ENCODE measurements at places on chromosomes 1 and 21.

DNA sequence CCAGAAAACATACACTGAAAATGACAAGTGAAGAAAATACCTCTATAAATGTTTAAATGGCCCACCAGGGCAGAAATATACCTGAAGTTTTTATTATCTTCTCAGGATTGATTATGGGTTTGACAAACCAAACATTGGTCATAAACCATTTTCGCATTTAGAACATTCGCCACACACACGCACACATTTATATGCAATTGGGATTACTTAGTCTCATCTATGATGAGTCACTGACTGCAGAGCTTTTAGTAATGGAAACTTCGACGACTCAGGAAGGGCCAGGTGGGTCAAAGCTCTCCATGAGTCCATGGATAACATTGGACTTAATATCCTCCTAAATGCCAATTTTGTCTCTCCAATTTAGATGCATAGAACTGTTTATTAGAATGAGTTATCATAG lies 16.9 kb downstream of the NRDC start:
- no peak for DNase-seq

DNA sequence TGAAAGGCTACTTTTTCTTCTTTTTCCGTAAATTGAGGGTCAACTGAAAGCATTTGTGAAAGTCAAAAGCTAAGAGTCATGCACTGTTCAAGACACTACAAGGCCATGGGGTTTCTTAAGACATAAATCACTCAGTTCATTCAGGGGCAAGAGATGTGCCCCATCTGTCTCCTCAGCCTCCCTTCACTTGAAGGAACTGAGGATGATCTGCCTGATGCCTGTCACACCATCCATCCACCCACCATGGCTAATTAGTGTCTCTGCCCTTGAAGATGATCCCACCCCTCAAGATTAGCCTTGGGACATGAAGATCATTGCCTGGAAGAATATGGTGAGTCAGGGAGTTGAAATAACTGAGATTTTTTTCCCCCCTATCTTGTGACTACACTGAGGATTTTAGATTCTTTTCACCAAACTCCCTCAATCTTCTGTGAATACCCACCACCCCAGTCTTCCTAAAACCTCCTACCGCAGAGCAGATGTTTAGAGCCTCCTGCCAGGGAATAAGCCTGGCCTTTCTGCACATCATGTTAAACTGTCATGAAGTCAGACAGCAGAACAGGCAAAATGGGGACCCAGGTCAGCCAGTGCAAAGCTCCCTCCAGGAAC lies 88.6 kb upstream of the LMO4 start:
- DNase-seq = no peak

DNA sequence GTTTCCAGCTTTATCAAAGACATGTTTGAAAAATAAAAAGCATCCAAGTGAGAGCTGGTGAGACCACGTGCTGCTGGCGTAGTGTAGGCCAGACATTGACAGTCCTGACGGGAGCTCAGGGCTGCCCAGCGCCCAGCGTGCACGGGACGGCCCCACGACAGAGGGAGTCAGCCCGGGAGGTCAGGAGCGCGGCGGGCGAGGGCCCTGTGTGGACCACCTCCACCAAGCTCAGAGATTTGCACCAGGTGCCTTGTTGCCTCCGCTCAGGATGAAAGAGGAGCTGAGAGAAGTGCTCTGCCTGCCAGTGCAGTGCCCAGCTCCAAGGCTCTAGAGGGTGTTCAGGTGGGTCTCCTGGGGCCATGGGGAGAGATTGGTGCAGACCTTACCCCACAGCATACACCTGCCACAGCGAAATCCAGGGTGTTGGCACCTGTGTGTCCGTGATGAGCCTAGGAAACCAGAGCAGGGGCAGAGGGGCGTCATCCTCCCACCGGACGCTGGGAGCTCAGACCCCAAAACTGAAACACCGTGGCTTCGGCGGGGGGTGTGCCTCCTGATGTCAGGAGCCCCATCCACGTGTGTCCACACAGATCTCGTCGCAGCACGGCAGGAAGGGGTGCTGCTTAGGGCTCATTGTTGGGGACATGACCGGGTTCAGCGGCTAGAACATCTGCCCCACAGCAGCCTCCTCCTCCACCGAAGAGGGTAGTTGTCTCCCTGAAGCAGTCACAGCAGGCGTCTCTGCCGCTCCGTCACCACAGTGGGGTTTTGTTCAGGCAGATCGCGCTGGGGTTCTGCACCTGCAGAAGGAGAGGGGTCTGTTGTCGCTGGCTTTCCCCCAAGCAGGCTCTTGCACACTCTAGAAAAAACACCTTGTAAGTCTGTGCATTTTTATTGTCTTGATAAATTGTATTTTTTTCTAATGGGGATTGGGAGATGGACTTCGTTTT lies 64.2 kb downstream of the POFUT2 start:
- DNase-seq = no peak

DNA sequence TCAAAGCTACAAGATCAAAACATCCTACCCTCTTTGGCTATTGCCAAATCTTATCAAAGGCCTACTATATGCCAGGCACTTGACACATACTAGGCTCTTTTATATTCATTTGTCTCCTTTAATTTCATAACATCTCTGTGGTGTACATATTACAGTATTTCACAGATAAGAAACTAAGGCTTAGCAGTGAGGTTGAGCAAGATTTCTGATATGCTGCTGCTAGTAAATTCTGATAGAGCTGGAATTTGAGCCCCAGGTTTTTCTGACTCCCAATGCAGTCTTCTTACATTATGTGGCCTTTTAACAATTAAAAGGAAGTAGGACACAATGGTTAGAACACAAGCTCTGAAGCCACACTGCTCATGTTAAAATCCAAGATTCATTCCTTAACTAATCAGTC lies 16.8 kb downstream of the CCDC185 start:
- no peak for DNase-seq

GRCh38 chr21:44955141-44955797 lies 15.4 kb downstream of the SLX9 start:
- DNase-seq = no peak

DNA sequence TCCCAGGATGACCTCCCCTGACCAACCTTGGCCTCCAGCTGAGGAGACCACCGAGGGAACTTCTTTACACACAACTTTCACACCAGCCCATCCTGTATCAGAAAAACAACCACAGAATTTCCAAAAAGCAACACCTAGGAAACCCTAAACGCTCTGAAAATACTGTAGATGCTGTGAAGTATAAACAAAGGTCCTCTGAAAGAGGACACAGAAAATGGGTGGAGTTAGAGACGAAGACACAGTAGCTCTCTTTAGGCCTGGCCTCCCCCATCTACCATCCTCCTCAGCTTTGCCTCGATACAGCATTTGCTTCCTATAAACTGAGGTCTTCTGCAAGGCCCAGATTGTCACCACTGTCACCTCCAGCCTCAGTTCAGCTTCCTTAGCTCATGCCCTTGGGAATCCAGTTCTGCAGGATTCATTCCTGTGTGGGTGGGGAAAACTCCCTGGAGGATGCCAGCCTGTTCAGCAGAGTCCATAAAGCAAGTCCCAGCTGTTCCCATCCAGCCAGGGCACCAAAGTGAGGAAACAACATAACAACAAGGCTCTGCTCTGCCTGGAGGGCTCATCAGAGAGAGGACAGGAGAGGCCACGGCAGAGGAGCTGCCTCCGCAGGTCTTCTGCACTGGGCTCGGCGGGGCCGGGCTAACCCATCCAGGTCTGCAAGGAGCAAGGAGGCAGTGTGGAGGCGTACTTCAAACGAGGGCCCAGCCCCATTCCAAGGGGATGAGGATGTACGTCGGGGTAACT lies 15.0 kb downstream of the PIK3C2B start:
- DNase-seq = no peak

DNA sequence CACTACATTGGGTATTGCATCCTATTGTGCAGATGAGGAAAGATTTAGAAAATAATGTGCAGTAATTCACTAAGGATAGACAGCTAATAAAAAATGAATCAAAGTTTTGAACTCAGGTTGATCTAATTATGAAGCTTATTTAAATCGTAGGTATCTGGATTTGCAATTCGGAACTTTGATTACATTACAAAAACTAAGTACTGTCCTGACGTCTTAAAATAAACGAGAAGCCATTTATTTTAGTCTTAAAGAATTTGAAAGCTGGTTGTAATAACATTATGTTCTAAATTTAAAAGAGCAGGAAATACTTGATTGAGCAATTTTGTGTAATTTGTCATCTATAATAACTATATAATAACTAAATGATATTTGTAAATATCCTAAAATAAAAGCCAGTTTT lies 235.9 kb downstream of the TPR start:
- no peak for DNase-seq

- DNase-seq = no peak
Observed at GRCh38 chr1:97898948-97899347, 21.9 kb downstream of the DPYD start.

GRCh38 chr1:183583466-183583865 lies 6.8 kb downstream of the NCF2 start:
- DNase-seq = no peak

- no peak for DNase-seq
Observed at GRCh38 chr1:111006556-111006955, 42.8 kb upstream of the LRIF1 start.

DNA sequence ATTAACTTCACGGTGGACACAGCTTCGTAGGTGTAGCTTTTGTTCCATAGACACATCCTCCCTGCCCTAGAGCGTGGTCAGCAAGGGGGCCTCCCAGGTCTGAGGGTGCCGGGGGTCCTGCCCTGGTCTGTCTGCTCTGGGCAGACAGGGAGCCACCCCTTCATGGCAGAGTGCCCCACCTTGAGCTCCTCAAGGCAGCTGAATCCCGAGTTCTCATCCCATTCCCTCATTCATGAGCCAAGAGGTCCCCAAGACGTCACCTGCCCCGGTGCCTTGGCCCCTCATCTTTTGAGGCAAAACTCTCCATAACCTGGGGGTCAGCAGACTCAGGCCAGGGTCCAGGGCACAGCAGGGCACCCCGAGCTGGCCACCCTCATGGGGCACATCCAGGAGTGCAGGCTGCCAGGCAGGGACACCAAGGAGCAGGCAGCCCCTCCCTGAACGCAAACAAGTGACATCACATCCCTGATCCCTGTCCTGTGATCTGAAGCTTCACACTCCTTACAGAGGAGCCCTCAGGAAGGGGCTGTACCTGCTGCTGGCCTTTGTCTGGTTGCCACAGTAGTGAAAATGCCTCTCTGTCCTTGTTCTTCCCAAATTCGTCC lies 23.3 kb downstream of the UBASH3A start:
- DNase-seq = no peak

GRCh38 chr1:36024847-36025246 lies 59.0 kb upstream of the TEKT2 start:
- no peak for DNase-seq

DNA sequence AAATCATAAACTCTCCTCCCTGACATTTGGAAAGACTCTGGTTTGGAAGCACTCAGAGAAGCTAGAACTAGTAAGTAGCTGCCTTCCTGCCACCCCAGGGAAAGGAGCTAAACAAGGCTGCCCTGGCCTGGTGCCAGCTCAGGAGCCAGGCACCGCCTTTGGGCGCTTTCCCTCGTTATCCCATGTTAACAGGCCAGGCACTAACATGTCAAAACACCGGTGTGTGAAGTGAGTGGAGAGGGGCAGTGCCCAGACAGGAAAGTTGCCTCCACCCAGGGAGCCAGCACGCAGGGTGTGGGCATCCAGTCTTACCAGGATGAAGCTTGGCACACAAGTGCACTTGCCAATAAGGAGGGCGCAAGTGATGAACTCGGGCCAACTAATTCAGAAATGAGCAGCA lies 346.8 kb downstream of the RRAGC start:
- DNase-seq = no peak

- DNase-seq = no peak
Observed at GRCh38 chr21:24727803-24728440, 879.4 kb downstream of the MRPL39 start.

- DNase-seq = no peak
Observed at GRCh38 chr1:197268012-197268411, at the start of gene CRB1. CRB1 (plus strand) TSS chr1:197268252; CDS start chr1:197268413, 161 bp downstream.

GRCh38 chr1:184487531-184488193 lies 100.8 kb downstream of the C1orf21 start:
- no peak for DNase-seq

DNA sequence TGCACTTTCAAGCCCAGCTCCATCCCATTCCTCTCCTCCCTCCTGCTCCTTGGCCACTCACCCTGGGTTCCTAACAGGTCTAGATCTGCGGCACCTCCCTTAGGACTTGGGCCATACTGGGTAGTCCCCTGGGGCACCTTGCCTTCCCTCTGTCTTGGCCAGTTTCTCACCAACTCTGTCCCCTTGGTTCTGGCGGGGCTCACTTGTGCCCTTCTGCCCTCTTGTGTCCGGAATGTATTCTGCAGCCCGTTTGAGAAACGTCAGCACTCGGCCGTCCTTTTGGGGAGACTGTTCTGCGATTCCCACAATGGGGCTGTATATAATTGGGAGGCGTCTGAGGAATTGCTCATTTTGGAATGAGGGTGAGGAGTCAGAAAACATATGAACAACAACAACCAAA lies 162.4 kb downstream of the ZSCAN20 start:
- DNase-seq = peak; percentile 23

DNA sequence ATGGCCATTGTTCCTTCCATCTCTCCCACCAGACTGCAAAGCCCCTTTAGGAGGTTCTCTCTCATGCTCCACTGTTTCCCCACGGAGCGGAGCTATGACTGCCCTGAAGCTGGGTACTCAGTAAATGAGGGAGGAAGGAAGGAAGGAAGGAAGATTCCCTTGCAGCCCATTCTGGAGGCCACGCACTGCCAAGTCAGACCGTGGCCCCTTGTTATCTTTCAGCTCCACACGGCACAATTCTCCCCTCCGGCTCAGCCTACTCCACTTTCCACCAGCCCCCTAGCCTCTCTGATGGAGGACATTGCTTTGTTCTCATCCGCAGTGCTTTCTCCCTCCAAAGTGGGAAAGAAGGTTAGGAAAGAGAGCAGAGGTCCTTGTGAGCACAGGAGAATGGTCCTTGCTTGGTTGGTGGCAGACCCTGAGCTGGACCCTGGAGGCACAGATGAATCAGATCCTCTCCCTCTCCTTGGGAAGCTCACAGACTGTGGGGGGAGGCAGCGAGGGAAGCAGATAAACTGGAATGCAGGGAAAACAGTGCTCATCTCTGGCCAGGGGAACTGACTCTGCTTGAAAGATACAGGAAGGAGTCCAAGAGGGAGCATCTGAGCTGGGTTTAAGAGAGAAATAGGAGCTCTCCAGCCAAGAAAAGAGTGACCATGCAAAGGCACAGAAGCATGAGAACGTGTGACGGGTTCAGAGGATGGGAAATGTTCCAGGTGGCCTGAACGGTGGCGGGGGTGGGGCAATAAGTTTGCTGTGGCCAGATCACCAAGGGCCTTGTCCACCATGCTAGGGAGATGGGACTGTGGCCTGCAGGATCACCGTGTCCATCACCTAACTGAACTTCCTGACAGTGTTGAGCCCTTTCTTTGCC lies 52.6 kb downstream of the GLIS1 start:
- no peak for DNase-seq

DNA sequence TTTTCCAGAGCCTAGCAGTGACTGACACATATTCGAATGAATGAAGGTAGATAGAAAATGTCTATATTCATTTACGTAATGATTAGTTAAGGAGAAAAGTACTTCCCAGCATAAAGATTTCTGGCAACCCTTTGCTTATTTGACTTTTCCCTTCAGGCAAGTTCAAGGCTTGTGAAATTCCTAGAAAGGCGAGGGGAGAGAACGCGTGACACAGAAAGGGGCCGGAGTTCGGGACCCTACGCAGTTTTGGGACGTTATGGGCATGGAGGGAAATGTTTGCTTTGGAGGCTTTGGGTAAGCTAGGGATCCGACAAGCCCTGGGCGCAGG lies 472 bp upstream of the USP25 start:
- DNase-seq = no peak

GRCh38 chr1:230922620-230923019 lies 54.3 kb upstream of the C1orf198 start:
- DNase-seq = no peak
